T1000 (cell line): ENCODE measurements at places on chromosomes 4 and X.

GRCh38 chrX:12986886-12987285 is 12.0 kb downstream of the TMSB4X start:
- DNase-seq = no peak

- DNase-seq = no peak
Measured at GRCh38 chrX:107834275-107835201, 8.9 kb downstream of the MID2 start.

- DNase-seq = no peak
Measured at GRCh38 chr4:142334931-142335330, 511.2 kb downstream of the INPP4B start.

GRCh38 chrX:5155301-5155700 is 1073.4 kb downstream of the NLGN4X start:
- no peak for DNase-seq

DNA sequence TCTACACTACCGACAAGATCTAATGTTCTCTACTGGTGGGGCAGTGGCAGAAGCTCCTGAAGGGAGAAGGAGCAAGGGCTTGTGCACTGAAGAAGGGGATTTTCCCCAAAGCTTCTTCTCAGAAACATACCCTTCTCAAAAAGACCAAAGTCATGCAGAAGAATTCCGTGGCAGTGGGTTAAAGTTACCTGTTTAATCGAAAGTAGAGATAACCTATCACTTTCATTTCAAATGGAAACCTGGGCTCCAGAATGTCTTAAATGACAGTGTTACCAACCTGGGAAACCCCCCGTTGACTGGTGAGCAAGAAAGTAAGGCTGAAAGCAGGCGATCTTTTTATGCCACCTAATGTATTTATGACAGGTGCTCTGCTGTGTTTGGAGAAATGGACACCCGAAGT is 92.5 kb upstream of the TEX13D start:
- DNase-seq = no peak
